Activated gamma-delta T cell treated with anti-CD3 and anti-CD28 coated beads, Interleukin-2, amount 50 U/mL, for 16 hours (primary cell): ENCODE measurements at places on chromosomes 6 and 20.
A peak's percentile ranks its signal among the peaks of the same experiment; 100 is the strongest.

- no peak for DNase-seq
Measured at GRCh38 chr20:39004508-39004907, 42.4 kb downstream of the DHX35 start.

GRCh38 chr6:112231594-112232060 is 22.7 kb downstream of the LAMA4 start:
- DNase-seq: no peak

- DNase-seq: no peak
Measured at GRCh38 chr6:116924245-116924644, 47.2 kb downstream of the RFX6 start.

- no peak for DNase-seq
Measured at GRCh38 chr6:147345902-147346301, 141.7 kb downstream of the STXBP5 start.

DNA sequence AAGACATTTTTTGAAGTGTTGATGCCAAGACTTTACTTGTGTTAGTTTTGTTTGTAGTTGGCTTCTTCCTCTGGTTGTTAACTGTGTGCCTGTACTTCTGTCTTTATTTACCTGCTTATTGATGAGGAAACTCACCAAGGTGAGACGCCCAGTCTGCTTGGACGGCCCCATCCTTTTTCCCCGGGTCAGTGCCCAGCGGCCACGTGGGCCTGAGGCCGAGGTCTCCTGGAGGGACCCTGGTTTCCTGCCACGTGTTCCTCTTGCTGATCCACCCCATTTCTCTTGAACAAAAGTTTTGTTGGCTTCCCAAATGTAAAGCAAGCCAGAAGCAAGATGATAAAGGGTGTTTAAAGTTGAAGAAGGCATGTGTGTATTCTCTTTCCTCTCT is 24.8 kb downstream of the DUSP22 start:
- no peak for DNase-seq

GRCh38 chr6:34583461-34583860 is 27.3 kb upstream of the SPDEF start:
- DNase-seq: no peak

DNA sequence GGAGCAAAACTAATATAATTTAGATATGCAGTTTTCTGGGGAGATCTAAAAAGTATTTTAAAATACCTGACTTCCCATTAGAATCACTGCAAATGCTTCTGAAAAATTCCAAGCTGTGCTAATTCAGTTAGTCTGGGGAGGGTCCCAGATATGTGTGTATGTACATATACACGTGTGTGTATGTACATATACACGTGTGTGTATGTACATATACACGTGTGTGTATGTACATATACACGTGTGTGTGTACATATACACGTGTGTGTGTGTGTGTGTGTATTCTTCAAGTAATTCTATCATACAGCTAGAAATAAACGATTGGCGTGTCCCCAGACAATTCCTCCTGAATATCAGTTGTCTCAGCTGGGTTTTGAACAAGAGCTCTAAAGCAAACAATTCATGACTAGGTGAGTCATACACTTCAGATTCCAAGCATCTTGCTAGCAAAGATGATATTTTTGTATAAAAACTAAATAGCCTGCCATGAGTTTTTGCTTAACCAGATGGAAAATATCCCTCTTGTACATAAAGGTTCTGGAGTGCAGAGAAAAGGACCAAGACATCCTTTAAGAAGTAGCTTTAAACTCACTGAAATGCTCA is 58.2 kb downstream of the SPACA1 start:
- no peak for DNase-seq

DNA sequence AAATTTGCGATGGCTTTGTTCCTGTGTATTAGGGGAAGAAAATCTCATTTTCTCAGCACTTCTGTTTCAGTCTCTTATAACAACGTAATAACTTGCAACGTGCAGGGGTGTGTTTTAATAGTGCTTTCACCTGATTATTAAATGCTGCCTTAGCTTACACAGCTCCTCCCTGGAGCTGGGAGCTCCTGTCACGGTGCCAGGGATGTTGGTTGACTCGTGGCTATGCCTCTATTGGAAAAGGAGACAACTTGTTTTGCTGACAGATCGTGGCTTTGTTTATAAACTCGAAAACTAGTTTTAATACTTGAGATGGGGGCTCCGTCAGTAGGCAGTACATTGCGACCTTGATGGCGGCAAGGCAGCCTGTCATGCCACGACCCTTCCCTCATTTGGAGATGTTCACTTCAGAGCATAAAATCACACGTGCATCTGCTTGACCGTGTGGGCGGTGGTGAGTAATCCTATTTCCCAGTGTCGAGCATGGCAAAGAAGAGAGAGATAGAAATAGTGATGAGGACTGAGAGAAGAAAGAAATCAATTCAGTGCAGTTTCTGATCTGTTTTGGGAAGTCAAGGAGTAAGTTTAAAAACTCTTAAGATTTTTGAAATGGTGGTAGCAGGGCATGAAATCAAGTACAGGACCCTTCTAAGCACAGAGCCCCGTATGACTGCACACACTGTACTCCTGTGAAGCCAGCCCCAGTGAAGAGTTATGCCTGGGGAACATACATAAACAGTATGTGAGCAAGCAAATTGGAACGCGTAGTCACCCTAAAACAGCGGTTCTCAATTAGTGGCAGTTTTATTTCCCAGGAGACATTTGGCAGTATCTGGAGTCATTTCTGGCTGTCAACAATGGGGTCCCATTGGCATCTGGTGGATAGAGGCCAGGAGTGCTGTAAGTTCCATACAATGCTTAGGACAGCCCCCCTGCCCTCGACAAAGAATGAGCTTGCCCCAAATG is 147.2 kb downstream of the DOK5 start:
- no peak for DNase-seq

DNA sequence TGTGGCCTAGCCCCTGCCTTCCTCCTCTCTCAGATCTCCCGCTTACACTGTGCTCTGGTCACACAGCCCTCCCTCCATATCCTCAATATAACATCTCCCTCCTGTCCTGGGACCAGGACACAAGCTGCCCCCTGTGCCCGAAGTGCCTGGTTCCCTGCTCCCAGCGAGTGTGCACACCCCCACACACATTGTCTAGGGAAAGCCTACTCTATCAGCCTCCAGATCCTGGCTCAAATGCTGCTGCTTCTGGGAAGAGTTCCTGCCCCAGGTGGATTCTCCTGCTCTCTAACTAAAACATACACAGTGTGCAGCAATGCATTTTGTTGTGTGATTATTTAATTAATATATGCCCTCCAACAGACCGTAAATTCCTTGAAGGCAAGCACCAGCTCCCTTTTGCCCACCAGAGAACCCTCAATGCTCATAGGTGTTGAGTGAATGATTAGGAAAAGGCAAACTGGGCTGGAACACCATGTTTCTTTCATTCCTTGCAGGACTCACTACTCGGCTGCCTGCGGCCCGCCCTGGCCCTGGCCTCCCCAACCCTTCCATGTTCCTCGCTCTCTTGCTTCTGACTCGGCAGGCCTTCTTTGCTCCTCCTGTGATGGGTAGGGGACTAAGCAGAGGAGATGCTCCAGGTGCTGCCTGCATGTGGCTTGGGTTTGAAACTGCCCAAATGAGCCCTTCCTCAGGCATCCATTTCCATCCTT is 194.6 kb downstream of the ZDHHC14 start:
- DNase-seq: no peak

GRCh38 chr6:134093007-134093573 is 40.7 kb upstream of the SLC2A12 start:
- DNase-seq: no peak

- no peak for DNase-seq
Measured at GRCh38 chr6:1436334-1437306, 47.2 kb downstream of the FOXF2 start.

GRCh38 chr6:23176471-23176870 is 607.1 kb downstream of the HDGFL1 start:
- DNase-seq: no peak

- no peak for DNase-seq
Measured at GRCh38 chr6:32194825-32195651, 2.6 kb upstream of the GPSM3 start.

DNA sequence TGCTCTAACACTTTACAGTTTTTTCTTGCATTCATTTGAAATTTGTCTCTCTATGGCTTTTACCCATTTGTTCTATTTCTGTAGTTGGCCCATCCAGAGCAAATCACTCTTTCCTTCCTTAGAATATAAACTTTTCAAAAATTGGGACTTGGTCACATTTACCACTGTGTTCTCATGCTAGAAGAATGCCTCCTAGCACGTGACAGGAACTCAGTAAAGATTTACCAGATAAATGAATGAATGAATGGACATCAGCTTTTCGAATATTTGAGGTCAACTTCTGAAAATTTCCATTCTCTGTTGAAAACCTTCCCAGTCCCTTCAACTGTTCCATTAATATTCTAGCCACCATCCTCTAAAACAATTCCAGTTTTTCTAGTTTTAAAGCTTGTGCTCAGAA is 294.5 kb downstream of the CD83 start:
- DNase-seq: no peak

GRCh38 chr6:166167801-166168615 is at the start of gene TBXT:
Gene TBXT (minus strand): TSS chr6:166167851. CDS start chr6:166167591, 260 bp downstream.
- DNase-seq: no peak

DNA sequence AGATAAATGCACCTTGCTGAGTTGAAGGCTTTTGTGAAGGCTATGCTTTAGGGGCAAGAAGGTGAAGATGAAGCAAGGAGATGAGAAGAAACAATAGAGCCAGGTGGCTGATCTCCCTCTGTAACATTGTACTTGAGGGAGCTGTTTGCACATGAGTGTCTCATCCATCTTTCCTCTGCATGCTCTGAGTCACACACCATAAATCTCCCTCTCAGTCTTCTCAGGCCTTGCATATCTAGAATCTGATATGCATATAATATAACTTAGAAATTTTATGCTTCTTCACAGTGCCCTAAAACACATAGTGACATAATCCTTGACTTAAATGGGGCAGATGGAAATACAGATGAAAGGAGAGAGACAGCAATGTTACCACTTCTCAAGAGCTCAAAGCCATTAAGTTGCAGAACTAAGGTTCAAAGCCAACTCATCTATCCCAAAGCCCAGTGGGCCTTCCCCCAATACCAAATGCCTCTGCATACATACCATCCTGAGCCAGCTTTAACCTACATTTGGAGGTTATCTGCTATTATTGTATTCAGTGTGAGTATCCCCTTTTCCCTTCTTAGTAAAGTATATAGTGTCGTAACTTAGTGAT is 62.4 kb upstream of the STXBP5 start:
- no peak for DNase-seq

DNA sequence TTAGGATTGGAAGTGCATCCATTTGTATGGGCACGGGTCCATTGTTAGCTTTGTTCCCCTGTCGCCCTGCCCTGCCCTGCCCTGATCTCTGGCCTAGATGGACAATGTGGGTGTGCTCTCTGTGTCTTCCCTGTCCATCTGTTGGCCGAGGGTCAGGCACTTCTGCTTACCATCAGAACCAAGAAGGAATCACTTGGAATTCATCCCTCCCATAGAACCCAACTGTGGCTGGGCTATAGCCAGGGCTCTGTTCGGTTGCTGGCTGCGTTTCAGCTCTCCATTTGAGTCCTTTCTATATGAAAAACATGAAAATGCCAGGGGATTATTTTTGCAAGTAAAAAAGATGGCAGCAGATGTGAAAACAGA is 26.6 kb upstream of the TULP4 start:
- no peak for DNase-seq

GRCh38 chr6:108452711-108453195 is 108.0 kb upstream of the FOXO3 start:
- DNase-seq: no peak

- DNase-seq: no peak
Measured at GRCh38 chr6:98576791-98577190, 257.6 kb upstream of the POU3F2 start.

DNA sequence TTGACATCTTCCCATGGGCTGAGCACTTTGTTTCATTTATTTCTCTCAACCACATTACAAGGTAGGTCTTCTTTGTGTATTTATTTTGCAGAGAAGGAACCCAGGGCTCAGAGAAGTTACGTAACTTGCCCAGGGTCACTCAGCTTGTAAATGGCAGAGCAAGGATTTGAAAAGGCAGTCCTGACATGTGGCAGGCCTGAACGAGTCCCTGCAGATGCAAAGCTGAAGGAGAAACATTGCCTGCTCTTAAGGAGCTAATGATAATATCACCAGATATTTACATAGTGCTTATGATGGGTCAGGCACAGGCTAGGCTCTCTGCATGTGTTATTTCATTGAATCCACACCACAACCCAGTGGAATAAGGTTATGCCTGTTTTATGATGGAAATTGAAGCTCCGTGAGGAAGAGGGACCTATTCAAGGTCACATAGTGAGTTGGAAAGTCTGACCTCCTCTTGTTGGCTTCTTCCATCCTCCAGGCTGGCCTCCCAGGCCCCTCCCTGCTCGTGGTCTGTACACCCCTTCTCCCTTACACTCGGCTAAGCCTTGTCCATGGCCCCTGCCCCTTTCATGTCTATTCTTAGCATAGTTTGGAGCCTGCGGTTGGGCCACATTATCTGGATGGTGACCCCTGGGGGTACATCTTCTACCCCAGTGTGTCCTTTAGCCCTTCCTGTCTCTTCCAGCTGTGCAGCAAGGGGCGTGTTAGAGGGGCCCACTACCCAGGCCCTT is 12.5 kb downstream of the MYH7B start:
- no peak for DNase-seq

GRCh38 chr20:24912397-24913075 is 36.5 kb upstream of the CST7 start:
- no peak for DNase-seq

- DNase-seq: no peak
Measured at GRCh38 chr20:53984356-53985149, 85.8 kb downstream of the BCAS1 start.

- no peak for DNase-seq
Measured at GRCh38 chr6:133594652-133595110, 294.2 kb upstream of the TCF21 start.

GRCh38 chr6:137944793-137945498 is 77.9 kb downstream of the TNFAIP3 start:
- no peak for DNase-seq

GRCh38 chr20:47258745-47259695 is 97.5 kb downstream of the ZMYND8 start:
- DNase-seq: no peak

GRCh38 chr6:137389150-137389704 is 105.0 kb downstream of the OLIG3 start:
- DNase-seq: peak; percentile 71

- DNase-seq: no peak
Measured at GRCh38 chr6:159252955-159253508, 83.8 kb downstream of the FNDC1 start.

GRCh38 chr6:54428431-54428830 is 120.2 kb downstream of the TINAG start:
- DNase-seq: no peak

- DNase-seq: no peak
Measured at GRCh38 chr6:30331981-30332380, 5.3 kb downstream of the TRIM39 start.

DNA sequence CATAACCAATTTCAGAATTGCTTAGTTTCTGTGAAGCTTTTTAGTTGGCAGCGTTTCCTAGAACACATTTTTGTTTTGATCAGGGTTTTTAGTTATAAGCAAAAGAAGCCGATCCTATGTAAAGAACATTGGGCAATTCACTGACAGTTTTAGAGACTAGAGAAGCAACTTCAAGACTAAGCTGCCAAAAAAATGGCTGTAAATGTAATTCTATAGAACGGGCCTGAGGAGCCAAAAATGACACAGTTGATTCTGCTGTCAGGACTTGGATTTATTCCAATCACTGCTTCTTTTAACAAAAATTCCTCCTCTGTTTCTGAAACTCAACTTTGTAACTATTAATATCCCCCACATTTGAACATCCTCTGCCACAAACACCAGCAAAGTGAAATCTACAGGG is 236.0 kb upstream of the EYS start:
- no peak for DNase-seq

- no peak for DNase-seq
Measured at GRCh38 chr6:34132486-34133185, 13.3 kb downstream of the GRM4 start.

- DNase-seq: no peak
Measured at GRCh38 chr6:123564361-123564760, 72.4 kb downstream of the TRDN start.
